DMS 273 treated with DMSO at 0.1 percent for 48 hours (cell line): ENCODE measurements at places on chromosomes 4 and X.

DNA sequence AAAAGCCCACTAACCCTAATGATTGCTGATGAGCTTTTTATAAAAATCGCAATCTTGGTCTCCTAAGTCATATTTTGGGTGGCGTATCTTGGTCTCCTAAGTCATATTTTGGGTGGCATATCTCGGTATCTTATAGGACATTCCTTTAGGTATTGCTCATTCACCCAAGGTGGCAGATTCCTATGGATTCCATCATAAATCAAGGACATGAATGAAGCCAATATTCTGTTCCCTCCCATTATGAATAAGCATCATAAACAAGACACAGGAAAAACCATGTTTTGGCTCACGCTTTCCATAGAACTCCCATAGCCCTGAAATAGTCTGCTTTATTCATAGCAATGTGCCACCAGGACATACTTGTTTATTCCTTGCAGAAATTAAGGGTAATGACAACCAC, 95.0 kb upstream of the CD99 start:
- DNase-seq: no peak

- DNase-seq: no peak
Observed at GRCh38 chr4:177490769-177491168, 48.5 kb upstream of the AGA start.

DNA sequence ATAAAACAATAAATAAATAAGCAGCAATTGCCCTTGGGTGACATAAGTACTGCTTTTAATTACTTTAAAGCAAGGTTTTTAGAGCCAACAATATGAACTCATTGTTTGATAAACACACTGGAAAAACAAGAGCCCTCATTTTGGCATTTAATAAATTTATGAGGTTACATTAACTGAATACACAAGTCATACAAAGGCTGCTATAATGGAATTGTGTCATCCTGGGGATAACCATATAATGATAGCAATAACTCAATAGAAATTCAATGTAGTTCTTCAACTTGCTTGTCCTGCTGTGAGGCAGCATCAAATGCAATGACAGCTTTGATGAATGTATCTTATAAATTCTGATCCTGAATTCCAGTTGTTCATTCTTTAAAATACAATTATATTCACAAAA, 1512.5 kb downstream of the STIM2 start:
- DNase-seq: no peak

DNA sequence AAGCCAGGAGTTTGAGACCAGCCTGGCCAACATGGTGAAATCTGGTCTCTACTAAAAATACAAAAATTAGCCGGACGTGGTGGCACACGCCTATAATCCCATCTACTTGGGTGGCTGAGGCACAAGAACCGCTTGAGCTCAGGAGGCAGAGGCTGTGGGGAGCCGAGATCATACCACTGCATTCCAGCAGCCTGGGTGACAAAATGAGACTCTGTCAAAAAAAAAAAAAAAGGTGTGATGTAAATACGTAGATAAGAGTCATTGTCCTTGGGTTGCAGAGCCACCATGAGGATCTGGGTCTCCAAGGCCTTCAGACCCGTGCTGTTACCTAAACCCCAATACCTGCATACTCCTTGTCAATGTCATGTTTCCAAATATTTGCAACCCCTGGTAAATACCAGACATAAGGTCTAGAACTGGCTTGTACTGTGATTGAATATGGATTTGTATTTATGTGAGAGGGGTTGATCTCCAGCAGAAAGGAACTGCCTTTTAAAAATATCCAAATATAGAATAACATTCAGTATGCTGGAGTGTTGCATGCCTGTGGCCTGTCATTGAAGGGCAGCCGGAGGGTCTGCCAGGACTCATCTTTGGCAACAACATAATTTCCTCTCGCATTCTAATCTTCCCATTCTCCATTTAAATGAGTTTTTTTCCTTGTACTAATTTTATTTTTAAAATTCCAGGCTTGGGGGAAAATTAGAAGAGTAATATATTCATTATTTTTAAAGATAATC, 40.4 kb downstream of the ATXN3L start:
- no peak for DNase-seq

- no peak for DNase-seq
Observed at GRCh38 chr4:136931781-136932180, 600.5 kb downstream of the PCDH18 start.
